ENCODE measurements at places on chromosomes 4 and X. TPM values are rescaled to one million over a fixed set of nuclear protein-coding genes. Genes with fewer than 3 reads are reported as not detected.

GRCh38 chr4:37740546-37740945, 54.4 kb upstream of the RELL1 start:
- no peaks in the 10 kb centered on the region for H3K4me1 ChIP-seq
- H3K36me3 ChIP-seq = no peaks in the 10 kb centered on the region
- H3K27me3 ChIP-seq = no peaks in the 10 kb centered on the region
- H3K27ac ChIP-seq = no peak overlapping the region
- no peak overlapping the region for H3K4me3 ChIP-seq
- DNase-seq = no peak

- H3K36me3 ChIP-seq = no peaks in the 10 kb centered on the region
- no peaks in the 10 kb centered on the region for H3K4me1 ChIP-seq
- H3K27ac ChIP-seq = no peak overlapping the region
- no peak overlapping the region for H3K4me3 ChIP-seq
These were observed 840.6 kb downstream of the NLGN4X start for GRCh38 chrX:5388087-5388486.

GRCh38 chr4:76494871-76495590, 60.0 kb downstream of the SHROOM3 start:
- no peak overlapping the region for H3K4me3 ChIP-seq
- H3K4me1 ChIP-seq = no peaks in the 10 kb centered on the region
- peaks cover 11% of the 10 kb centered on the region for H3K27me3 ChIP-seq
- H3K36me3 ChIP-seq = no peaks in the 10 kb centered on the region

- H3K4me3 ChIP-seq = no peak overlapping the region
- H3K36me3 ChIP-seq = no peaks in the 10 kb centered on the region
- H3K4me1 ChIP-seq = peaks cover 10% of the 10 kb centered on the region
- no peak overlapping the region for H3K27ac ChIP-seq
- DNase-seq = no peak
These were observed 27.4 kb upstream of the SOD3 start for GRCh38 chr4:24768006-24768405.

Gene ZNF595
- 3.4 TPM for total RNA-seq
